ENCODE measurements at places on chromosomes 1 and 21.
A peak's percentile ranks its signal among the peaks of the same experiment; 100 is the strongest.

- DNase-seq = no peak
Measured at GRCh38 chr21:42611852-42612251, 41.6 kb upstream of the PDE9A start.

DNA sequence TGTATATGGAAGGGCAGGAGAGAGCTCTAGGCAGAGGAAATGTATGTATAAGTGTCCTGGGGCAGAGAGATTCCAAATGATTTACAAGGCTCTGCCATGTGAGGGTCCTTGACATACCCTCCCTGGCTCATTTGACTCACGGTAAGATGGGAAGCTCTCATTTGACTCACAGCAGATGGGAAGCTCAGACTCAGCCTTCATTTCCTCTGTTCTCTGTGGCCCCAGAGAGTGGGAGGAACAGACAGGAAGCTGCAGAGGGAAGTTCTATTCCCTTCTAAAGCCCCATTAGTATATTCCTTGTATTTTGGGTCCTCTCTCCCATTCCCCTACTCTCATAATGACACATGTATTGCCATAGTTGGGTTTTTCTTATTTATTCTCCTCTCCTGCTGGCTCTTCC lies 44.9 kb downstream of the FOXD2 start:
- no peak for DNase-seq

GRCh38 chr1:119656410-119656955 lies 8.4 kb upstream of the ZNF697 start:
- no peak for DNase-seq

DNA sequence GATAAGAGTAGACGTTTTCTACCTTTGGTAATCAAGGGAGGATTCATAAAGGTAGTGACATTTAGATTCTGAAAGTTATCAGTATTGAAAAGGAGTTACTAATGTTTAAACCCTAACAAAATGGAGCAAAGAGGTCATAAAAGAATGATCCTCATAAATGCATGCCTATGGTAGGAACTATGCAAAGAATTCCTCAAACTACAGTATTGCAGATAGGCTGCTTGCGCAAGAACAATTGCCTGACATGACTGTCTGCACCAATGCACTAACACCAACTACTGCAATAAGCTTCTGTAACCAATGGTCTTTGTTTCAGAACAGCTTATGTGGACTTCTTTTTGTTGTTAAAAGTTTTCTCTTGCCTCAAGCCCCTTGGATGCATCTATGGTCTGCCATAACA lies 597.3 kb upstream of the ADGRL4 start:
- no peak for DNase-seq

GRCh38 chr1:202286622-202287097 lies 55.1 kb downstream of the UBE2T start:
- no peak for DNase-seq

DNA sequence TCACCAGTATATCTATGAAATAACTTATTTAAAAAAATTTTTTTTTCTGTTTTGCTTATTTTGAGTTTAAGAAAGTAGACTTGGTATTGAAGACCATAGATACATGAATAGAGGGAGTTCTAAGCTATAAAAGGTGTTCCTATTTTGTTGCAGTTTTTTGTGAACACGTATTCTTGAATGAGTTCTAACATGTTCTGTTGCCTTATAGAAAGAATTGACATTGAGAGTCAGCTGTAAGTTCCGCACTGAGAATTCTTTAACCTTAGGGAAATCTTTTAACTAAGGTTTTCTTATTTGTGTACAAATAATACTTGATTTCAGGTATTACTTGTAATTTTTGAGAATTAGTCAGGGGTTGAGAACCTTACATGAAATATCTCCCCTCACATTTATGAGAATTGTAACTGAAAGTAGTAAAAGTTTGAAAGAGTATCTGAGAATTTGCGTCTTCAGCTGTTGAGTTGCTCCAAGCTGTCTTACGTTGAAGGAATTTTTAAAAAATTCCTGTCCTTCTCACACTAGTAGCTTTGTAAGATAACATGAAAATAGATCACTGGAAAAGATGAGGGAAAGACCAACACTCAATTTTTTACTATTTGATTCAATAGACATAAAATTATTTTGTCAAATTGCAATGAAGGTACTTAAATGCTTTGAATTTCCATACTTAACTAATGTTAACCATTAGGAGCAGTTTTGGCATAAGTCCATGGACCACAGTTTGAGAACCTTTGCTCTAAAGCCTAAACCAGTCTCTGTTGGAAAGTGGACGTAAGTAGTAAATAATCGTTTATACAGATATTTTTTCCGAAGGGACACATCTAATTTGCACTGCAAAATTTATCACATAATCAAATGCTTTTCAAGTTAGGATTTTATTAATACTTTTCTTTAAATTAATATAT lies 3.8 kb downstream of the DR1 start:
- no peak for DNase-seq

- DNase-seq = no peak
Measured at GRCh38 chr1:41645062-41645461, 160.6 kb upstream of the EDN2 start.

- DNase-seq = no peak
Measured at GRCh38 chr1:209838537-209838936, 10.8 kb downstream of the UTP25 start.

- no peak for DNase-seq
Measured at GRCh38 chr21:33046455-33046854, 20.7 kb downstream of the OLIG2 start.

DNA sequence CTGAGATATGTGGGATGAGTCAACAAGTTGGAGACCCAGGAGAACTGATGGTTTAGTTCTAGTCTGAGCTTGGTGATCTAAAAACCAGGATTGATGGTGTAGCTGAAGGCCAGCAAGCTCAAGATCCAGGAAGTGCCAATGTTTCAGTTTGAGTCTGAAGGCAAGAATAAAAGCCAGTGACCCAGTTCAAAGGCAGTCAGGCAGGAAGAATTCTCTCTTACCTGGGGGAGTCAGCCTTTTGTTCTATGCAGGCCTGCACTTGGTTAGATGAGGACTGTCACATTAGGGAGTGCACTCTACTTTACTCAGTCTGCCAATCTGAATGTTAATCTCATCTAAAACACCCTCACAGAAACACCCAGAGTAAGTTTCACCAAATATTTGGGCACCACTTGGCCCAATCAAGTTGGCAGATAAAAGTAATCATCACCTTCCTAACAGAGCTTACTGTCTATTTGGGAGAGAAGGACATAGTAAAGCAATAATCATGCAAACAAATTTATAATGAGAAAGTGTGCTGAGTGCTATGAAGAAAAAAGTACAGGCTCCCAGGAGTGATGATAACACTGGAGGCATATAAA lies 63.4 kb downstream of the TSEN15 start:
- DNase-seq = no peak

GRCh38 chr21:32567626-32568025 lies 17.7 kb downstream of the TCP10L start:
- DNase-seq = no peak

DNA sequence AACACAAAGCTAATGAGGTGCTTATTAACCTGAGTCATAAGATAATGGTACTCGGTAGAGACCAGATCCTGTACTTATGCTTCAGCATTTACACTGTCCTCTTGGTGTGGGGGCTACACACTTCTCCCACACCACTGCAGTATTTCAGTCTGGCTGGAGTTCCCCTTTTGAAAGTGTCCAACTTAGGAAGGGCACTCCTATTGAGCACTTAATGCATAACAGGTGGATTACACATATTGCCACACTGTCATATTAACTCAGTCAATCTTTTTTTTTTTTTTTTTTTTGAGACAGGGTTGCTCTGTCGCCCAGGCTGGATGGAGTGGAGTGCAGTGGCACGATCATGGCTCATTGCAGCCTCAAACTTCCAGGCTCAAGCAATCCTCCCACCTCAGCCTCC lies 1.5 kb downstream of the GPATCH4 start:
- DNase-seq = no peak

DNA sequence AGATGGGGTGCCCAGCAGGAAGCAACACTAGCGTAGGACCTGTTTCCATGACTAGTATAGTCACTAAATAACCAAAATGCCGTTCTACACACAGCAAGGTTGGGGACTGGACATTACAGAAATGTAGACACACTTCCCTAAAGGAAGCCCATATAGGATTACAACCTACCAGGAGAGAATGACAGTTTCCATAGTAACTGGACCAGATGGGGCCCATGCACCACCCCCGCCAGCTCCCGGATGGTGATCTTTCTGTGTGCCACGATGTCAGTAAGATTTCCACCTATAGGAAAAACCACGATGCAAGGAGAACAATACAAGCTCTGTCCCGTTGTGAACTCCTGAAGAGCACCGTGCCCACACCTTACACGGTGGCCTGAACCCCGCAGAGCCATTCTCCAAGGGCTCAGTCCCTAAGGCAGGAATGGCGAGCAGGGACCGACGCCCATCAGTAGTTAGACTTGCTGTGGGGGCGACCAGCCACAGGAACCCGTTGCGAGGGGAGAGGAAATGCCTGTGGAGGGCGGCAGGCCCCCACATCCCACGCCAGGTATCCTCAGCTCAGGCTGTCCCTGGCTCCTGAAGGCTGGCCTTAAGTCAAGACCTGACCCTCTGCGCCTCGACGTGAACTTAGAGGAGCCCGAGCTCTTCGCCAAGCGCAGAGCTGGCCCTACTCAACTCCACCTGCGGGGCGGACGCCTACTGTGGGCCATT lies 13.6 kb upstream of the CEP85 start:
- no peak for DNase-seq

DNA sequence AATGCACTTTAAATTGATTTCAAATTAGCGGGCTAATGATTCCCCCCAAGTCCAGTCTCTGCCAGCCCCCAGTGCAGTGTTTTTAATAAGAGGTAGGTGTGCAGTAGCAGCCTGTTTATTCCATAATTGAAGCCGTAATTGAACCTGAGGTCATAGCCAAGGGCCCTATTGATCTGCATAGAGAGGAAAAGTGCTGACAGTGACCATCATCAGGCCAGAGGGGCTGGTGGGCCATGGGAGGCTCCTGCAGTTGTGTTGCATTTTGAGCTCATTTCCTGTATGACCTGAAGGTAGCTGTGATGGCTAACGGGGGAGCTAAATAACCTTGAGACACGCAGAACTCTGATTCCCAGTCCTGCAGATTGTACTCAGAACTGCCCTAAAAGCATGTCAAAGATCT lies 67.5 kb downstream of the DISP3 start:
- no peak for DNase-seq

DNA sequence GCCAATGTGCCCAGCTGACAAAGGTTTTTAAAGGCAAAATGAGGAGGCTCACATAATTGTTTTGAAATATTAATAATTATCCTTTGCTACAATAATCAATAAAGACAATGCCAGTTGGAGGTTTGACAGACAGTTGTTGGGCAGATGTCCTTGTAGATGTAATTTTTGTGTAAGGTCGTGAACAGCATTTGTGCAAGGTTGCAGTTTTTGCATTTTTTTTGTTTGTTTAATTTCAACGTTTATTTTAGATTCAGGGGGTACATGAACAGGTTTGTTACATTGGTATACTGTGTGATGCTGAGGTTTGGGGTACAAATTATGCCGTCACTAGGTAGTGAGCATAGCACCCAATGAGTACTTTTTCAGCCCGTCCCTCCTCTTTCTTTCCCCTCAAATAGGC lies 9.3 kb downstream of the MPZ start:
- DNase-seq = no peak

GRCh38 chr21:38702196-38702595 lies 103.5 kb upstream of the ETS2 start:
- DNase-seq = no peak

DNA sequence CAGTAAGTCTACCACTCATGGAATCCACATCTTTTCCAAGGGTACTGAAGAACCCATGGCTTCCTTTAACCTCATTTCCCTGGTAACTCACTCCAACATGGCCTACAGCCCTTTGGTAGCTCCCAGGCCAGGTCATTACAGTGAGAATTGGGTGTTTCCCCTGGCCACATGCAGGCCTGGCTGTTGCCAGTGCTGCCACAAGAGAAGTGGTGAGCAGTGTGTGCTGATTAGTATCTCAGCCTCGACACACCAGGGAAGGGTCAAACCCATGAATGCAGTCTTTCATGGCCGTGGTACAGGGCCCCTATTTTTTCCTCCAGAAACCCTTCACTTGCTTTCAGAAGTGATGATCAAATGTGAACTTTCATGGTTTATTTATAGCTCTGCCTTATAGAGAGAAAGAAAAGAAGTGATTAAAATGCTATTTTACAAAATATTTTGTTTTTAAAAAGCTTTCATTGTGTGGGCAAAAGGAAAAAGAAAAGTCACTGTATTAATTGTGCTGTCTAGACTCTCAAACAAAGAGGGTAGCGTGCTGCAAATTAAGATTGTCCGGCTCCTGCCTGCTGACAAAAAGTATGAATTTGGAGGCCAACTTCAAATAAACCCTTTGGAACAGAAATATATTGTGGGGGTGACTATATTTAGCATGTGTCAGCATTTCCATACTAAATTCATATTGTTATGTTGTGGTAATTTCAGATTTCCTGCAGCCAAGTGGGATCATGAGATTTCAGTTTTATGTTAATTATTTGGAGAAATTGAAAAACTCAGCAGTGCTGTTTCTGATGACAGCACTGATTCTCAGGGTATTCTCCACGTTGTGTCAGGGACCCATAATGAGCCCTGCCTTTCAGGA lies 62.0 kb upstream of the HOOK1 start:
- peak; percentile 54 for DNase-seq

DNA sequence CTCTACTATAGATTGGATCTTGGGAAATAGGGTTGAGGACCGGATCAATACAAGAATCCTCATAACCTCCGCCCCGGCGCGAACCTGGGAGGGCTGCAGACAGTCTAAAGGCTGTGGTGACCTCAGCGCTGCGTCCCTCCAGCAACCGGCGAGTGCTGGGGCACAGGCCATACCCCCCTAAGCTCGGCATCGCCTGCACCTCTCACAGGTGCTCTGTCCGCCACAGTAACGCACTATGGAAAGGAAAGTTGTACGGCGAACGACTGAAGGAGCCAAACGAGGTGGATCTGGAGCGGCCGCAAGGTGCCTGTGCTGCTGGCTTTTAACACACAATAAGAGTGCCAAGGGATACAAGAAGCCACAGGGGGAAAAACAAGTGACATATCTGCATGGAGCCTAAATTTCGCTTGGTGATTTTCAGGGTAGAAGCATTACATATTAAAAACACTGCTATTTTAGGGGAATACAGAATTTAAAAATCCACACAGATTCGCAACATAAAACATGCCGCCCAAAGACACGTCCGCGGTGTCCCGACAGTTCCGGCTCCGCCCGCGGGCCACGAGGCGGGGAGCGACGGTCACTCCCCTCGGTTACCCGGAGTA lies 1.4 kb upstream of the RBM15 start:
- peak; percentile 20 for DNase-seq
